Immature natural killer cell (primary cell): ENCODE measurements at places on chromosomes 5 and 9.

DNA sequence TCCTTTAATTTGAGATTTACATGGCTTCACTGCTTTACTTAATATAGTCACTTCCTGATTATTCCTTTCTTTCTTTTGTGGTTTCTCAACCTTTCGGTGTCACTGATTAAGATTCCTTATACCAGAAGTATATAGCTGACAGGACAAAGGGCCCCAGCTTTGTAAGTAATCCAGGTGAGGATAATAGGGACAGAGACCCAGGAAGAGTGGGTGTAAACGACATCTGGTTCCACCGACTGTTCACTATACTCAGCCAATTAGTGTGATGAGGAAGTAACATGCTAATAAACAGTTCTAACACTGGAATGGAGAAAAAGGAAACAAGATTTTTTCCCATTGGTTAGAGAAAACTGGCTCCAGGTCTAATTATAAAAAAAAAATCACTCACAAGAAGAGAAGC lies 286.3 kb upstream of the EFNA5 start:
- no peak overlapping the region for H3K27ac ChIP-seq
- no peaks in the 10 kb centered on the region for H3K27me3 ChIP-seq
- H3K36me3 ChIP-seq: peaks cover 9% of the 10 kb centered on the region
- no peak overlapping the region for H3K4me3 ChIP-seq

DNA sequence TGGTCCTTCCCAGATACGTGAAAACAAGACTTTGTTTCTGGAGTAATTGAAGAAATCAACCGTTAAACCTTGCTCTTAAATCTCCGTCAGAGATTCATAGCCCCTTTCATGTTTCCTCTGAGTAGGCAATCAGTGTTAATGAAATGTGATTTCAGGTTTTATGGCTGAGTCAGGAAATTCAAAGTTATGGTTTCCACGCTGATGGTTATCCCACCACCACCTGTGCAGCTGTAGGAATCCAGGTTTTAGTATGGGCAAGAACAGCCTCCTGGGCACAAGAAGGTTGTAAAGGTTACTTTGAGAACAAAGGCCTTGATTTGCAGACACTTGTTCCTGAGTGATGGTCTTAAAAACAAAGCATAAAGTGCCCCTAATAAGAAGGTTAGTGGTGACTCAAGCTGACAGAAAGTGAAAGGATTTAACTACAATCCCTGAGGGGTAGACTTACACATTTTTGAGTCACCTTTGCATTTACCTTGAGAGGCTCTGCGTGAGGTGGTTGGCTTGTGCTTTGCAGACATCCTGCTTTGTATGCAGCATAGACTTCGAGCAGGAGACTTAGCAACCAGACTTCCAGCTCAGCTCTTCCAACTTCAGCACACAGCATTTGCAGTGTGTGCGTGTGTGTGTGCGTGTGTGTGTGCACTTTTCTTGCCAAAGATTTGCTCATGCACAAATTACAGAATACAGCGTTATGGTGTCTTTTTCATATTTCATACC lies 159.6 kb downstream of the TLE4 start:
- no peaks in the 10 kb centered on the region for H3K4me1 ChIP-seq
- no peak overlapping the region for H3K27ac ChIP-seq
- peaks cover 25% of the 10 kb centered on the region for H3K36me3 ChIP-seq
- no peak for DNase-seq
- no peak overlapping the region for H3K4me3 ChIP-seq
- H3K27me3 ChIP-seq: peaks cover 4% of the 10 kb centered on the region

DNA sequence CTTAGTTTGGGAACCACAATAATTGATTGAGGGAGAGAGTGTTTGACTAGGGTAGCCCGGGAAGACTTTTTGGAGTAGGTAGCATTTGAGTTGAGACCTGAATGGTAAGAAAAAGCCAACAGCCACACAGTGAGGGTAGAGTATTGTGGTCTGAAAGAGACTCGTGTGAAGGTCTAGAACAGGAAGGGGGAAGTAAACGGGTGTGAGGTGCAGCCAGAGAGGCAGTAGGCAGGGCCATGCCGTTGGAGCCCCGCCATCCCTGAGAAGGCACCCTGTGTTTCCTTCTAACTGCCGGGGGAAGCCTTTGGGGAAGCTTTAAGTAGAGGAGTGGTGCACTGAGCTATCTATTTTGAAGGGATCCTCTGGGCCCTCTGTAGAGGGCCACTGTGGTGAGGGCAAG lies 3.5 kb upstream of the F2RL2 start:
- peak overlapping the region; percentile 68 for H3K4me3 ChIP-seq
- peaks cover 16% of the 10 kb centered on the region for H3K36me3 ChIP-seq
- peak; percentile 58 for DNase-seq
- H3K27ac ChIP-seq: peak overlapping the region; percentile 85

GRCh38 chr5:14406554-14406849 lies 175.1 kb upstream of the OTULINL start:
- peaks cover 9% of the 10 kb centered on the region for H3K4me1 ChIP-seq
- H3K27ac ChIP-seq: no peak overlapping the region
- no peak overlapping the region for H3K4me3 ChIP-seq
- DNase-seq: no peak

DNA sequence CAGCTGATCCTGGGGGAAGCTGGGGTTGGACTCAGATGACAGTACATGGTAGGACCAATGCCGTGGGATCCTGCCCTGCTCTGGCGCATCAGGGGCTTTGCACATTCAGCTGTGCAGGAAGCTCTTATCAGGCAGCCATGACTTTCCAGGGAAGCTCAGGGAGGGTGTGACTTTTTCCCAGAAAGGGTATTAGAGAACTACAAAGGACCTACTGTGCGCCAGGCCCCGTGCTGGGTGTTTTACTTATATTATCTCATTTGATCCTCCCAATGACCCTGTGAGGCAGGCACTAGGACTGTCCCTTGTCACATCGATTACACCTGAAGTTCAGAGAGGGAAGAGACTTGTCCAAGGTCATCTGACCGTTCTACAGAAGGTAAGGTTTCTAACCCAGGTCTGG lies 23.7 kb upstream of the AKNA start:
- H3K4me1 ChIP-seq: no peaks in the 10 kb centered on the region
- H3K27me3 ChIP-seq: no peaks in the 10 kb centered on the region
- DNase-seq: no peak

- H3K36me3 ChIP-seq: no peaks in the 10 kb centered on the region
- H3K4me3 ChIP-seq: no peak overlapping the region
- peaks cover 36% of the 10 kb centered on the region for H3K4me1 ChIP-seq
- no peak overlapping the region for H3K27ac ChIP-seq
- peaks cover 3% of the 10 kb centered on the region for H3K27me3 ChIP-seq
These were observed 23.4 kb downstream of the SH3TC2 start for GRCh38 chr5:149039506-149039905.

DNA sequence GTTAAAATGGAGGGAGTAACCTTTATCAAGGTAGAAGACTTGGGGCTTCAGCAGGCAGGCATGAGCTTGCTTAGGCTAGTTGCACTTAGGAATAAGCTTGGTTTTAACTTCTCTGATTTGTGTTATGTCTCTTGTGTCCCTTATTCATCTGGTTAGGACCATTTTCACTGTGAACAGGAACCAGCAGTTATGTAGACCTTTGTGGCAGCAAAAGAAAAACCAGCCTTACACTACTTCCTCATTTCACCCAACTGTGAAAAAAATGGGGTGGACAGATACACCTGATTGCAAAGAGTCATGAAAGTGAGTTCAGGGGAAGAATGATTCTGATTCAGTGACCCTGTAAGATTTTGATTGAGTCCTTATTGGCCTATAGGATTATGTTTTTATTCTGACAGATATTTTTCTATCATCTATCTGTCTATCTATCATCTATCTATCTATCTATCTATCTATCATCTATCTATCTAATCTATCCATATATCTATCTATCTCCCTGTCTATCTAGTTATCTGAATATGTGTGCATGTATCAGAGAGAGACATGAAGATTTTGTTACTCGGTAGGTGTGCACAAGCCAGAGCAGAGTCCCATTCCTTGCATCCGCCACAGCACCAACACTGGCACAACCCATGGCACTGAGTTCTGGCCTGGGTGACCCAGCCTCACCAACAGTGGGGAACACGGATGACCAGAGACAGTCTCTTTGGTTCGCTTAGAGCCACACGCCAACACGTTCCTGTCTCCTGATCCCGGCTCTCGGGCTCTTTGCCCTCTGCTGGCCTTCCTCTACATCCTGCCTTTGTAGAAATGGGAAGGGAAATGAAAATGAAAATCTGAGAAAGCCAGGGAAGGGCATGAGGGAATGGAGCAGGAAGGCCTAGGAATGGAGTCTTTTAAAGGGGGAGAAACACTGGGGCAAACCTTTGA lies 1.3 kb upstream of the ZNF366 start:
- H3K27me3 ChIP-seq: peaks cover 3% of the 10 kb centered on the region
- no peak overlapping the region for H3K4me3 ChIP-seq
- H3K4me1 ChIP-seq: no peaks in the 10 kb centered on the region
- no peaks in the 10 kb centered on the region for H3K36me3 ChIP-seq
- no peak overlapping the region for H3K27ac ChIP-seq

DNA sequence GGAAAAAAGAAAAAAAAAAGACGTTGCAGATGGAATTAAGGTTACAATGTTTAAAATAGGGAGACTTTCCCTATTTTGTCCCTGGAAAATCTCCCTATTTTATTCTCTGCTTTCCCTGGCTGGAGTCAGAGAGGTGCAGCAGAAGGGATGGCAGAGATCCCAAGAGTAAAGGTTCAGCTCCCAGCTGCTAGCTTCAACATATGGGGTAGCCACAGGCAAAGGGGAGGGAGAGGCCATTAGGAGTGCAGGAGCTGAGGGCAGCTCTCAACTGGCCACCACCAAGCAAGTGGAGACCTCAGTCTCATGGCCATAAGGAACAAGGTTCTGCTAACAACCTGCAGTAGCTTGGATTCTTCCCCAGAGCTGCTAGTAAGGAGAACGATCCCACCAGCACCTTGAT lies 367.0 kb upstream of the DAP start:
- no peak for DNase-seq
- H3K4me1 ChIP-seq: no peaks in the 10 kb centered on the region
- H3K27ac ChIP-seq: no peak overlapping the region
- peaks cover 2% of the 10 kb centered on the region for H3K27me3 ChIP-seq

- H3K27me3 ChIP-seq: no peaks in the 10 kb centered on the region
- H3K4me3 ChIP-seq: no peak overlapping the region
- no peak overlapping the region for H3K27ac ChIP-seq
- H3K4me1 ChIP-seq: peaks cover 58% of the 10 kb centered on the region
- H3K36me3 ChIP-seq: peaks cover 5% of the 10 kb centered on the region
These were observed 49.3 kb downstream of the F2R start for GRCh38 chr5:76765249-76765648.
